ENCODE measurements at places on chromosomes 6 and 20. TPM values are rescaled to one million over a fixed set of nuclear protein-coding genes. Genes with fewer than 3 reads are reported as not detected.

DNA sequence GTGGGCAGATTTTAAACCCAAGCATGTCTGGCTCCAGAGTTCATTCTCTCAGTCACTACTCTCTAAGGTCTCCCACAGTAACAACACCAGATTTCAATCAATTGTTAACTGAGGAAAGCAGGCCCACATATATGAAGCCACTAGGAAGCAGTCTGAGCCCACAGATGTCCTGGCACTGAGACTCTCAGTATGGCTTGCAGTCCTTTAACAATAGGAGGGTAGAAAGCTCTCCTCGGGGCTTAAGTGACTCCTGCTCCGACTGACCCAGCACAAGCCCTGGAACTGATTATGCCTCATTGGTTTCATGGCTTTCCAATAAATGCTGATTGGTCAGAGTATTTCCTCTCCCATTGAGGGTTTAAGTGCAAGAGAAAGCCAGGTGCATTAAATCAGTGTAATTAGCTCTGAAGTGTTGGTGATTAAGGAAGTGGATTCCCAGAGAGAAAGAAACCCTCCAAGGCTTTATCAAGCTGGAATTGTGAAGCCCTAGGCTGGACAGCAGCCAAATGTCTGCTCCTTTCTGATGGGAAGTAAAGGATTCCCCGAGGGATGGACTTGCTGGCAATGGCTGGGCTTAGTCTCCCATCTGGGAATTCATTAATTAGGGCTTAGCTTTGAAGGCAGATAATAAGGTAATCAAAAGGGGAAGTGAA, 76.6 kb upstream of the PROKR2 start:
- no peaks in the 10 kb centered on the region for H3K4me1 ChIP-seq
- no peak overlapping the region for H3K4me3 ChIP-seq
- H3K27me3 ChIP-seq: peaks cover 22% of the 10 kb centered on the region

- no peak overlapping the region for H3K27ac ChIP-seq
- H3K4me3 ChIP-seq: no peak overlapping the region
- no peaks in the 10 kb centered on the region for H3K27me3 ChIP-seq
- peaks cover 1% of the 10 kb centered on the region for H3K36me3 ChIP-seq
- H3K4me1 ChIP-seq: peaks cover 3% of the 10 kb centered on the region
- no peak for DNase-seq
These were observed 15.4 kb downstream of the COQ3 start for GRCh38 chr6:99378636-99379035.

DNA sequence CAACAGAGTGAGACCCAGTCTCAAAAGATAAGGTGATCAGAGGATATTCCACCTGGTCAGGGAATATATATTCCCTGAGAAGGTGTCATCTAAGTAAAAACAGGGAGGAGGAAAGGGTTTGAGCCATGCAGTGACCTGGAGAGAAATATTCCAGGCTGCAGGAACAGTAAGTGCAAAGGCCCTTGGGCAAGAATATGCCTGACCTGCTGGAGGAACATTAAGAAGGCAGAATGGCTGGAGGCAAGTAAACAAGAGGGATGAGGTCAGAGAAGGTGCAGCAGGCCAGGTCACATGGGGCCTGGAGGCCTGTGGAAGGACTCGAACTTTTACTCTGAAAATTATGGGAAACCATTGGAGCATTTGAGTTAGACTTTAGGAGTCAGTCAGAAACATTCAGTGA, 6.7 kb downstream of the DEF6 start:
- H3K36me3 ChIP-seq: peaks cover 43% of the 10 kb centered on the region
- H3K4me1 ChIP-seq: peaks cover 73% of the 10 kb centered on the region
- no peaks in the 10 kb centered on the region for H3K27me3 ChIP-seq
- no peak for DNase-seq

GRCh38 chr6:7914991-7915789, 4.6 kb upstream of the TXNDC5 start:
- H3K4me3 ChIP-seq: no peak overlapping the region
- peaks cover 3% of the 10 kb centered on the region for H3K4me1 ChIP-seq
- H3K27me3 ChIP-seq: peaks cover 8% of the 10 kb centered on the region
- no peak overlapping the region for H3K27ac ChIP-seq
- H3K36me3 ChIP-seq: no peaks in the 10 kb centered on the region

Gene E2F3
- total RNA-seq: 29.0 TPM

- peaks cover 8% of the 10 kb centered on the region for H3K4me1 ChIP-seq
- DNase-seq: no peak
- no peak overlapping the region for H3K4me3 ChIP-seq
- peaks cover 7% of the 10 kb centered on the region for H3K27me3 ChIP-seq
- H3K27ac ChIP-seq: no peak overlapping the region
These were observed 14.4 kb downstream of the MMP24 start for GRCh38 chr20:35240811-35241293.

DNA sequence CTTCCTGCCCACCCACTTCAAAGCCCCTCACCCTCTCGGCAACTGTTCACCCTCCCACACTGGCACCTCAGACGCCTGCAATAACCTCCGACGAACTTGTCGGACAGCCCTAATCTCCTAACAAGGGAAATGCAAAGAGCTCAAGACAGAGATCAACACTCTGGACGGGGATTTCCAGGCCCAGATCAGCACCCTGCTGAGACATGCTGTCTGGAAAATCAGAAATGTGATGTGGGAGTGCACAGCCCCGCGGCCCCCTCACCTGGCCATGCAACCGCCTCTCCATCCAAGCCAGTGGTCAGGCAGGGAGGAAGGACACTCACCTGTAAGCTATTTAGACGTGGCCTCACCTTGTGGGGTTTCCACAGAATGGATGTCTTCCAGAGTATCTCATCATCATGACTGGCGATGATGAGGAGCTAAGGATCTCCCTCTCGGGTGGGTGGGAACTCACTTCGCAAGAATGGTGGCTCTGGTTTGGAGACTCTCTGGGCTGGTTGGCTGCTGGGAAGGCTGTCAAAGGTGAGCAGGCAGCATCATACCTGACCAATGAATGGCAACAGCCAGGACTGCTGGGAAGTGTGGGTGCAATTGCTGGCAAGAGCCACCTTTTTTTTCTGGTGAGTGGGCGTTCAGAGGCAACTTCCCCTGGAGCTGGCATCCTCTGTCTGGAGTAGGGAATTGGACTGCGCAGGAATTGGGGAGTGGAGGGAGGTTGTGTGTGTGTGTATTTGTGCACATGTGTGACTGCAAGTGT, 28.1 kb upstream of the ADTRP start:
- no peaks in the 10 kb centered on the region for H3K4me1 ChIP-seq
- no peak for DNase-seq
- peaks cover 13% of the 10 kb centered on the region for H3K27me3 ChIP-seq
- no peak overlapping the region for H3K27ac ChIP-seq
- no peaks in the 10 kb centered on the region for H3K36me3 ChIP-seq

Gene GLP1R
- not detected for total RNA-seq

GRCh38 chr20:437787-438486, 24.4 kb downstream of the TBC1D20 start:
- H3K27ac ChIP-seq: peak overlapping the region; percentile 80
- peaks cover 68% of the 10 kb centered on the region for H3K4me1 ChIP-seq
- no peak for DNase-seq
- H3K27me3 ChIP-seq: no peaks in the 10 kb centered on the region
- H3K4me3 ChIP-seq: peak overlapping the region; percentile 56

Gene C20orf202
- total RNA-seq: not detected

DNA sequence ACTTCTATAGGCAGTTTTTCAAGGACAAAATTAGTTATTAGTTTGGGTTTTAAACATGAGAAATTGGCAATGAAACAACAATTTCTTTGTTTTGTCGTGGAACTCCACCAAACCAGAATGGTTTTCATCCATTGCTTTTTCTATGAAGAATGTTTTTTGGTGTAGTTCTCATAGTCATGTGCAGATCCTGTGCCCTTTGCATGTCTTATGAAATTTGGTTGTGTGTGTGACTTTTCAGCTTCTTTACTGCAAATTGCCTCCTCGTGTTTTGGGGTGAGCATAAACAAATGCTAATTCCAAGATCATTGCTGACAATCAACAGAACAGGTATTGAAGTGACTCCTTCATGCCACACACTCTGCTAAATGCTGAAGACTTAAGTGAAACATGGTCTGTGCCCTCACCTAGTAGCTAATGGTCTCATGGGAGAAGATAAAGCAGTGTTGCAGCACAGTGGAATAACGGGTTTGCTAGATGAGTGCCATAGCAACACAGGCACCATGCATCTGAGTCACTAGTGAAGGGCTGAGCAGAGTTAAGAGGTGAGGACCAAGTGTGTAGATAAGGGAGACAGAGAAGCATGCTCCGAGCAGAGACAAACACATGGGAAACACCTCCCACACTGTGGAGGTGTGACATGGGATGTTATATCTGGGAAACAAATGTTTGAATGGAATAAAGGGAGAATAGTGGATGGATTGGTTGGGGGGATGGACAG, 120.0 kb downstream of the SLC16A10 start:
- DNase-seq: no peak
- no peaks in the 10 kb centered on the region for H3K36me3 ChIP-seq
- no peaks in the 10 kb centered on the region for H3K27me3 ChIP-seq
- peaks cover 1% of the 10 kb centered on the region for H3K4me1 ChIP-seq
- no peak overlapping the region for H3K27ac ChIP-seq

GRCh38 chr20:38007526-38007925, 25.7 kb downstream of the TTI1 start:
- H3K36me3 ChIP-seq: peaks cover 40% of the 10 kb centered on the region
- peaks cover 15% of the 10 kb centered on the region for H3K4me1 ChIP-seq
- H3K27me3 ChIP-seq: no peaks in the 10 kb centered on the region

DNA sequence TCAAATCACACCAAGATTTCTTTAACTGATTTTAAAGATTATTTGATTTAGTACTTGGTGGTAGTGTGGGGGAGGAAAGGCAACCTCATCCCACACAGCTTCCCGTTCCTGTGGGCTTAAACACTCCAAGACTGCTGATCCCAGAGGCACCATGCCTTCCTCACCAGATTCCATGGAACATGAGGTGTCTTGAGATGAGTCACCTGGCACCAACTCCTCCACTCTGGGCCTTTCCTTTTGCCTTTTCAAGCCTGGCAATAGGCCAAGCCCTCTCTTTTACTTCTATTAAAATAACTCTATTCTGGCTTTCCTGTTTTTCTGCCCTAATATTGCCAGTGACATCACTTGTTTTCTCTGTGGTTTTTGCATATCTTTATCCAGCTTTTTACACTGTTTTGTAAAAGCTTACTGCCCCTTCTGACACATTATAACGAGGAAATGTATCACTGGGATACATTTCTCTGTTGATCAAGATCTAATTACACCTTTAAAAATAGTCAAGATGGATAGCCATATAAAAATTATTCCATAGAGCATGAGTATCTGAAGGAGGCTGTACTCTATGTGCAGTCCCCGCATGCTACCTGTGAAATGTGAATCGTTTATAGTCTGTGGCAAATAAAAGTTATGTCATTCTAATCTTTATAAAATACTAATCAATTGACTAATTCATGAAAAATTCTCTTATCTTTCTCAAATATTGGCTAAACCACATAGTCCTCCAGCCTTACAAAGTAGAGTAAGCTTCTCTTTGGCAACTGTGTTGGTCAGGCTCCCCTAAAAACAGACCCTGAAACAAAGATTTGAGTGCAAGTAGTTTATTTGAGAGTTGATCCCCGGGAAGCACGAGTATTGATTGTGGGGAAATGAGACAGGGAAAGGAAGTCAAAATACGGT, 257.8 kb upstream of the KCNQ5 start:
- no peaks in the 10 kb centered on the region for H3K4me1 ChIP-seq
- no peak overlapping the region for H3K27ac ChIP-seq
- peaks cover 11% of the 10 kb centered on the region for H3K27me3 ChIP-seq
- no peak for DNase-seq
- H3K4me3 ChIP-seq: no peak overlapping the region
